AML-193 (cell line): ENCODE measurements at places on chromosomes 11 and 22.

- DNase-seq: peak; percentile 85
Observed at GRCh38 chr11:1772270-1773130, 8.8 kb upstream of the CTSD start.

GRCh38 chr11:29268733-29269132 lies 748.1 kb downstream of the KCNA4 start:
- no peak for DNase-seq

- no peak for DNase-seq
Observed at GRCh38 chr22:33598821-33599220, 321.5 kb downstream of the LARGE1 start.

DNA sequence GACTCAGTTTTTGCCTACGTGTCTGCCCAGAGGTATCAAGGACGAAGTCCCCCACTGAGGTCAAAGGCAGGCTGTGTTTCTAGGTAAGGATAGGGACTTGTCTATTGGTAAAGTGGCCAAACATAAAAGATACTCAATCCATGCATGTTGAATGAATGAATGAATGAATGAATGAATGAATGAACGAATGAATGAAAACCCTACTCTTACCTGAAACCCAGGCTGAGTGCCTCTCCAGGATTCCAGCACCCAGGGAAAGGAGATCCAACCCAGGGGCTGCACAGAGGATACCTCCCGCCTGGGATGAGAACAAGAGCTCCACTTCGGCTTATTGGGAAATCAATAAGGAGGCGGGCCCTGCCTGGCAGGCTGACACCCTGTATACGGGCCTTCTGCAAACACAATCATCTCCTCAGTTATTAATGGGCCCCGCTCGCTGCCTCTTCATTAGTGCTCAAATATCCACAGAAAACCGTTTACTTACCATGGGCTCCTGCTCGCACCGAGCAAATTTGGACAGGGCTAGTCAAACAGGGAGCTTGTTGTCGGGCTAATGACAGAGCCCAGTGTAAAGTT lies 177.4 kb downstream of the BUD13 start:
- DNase-seq: no peak

DNA sequence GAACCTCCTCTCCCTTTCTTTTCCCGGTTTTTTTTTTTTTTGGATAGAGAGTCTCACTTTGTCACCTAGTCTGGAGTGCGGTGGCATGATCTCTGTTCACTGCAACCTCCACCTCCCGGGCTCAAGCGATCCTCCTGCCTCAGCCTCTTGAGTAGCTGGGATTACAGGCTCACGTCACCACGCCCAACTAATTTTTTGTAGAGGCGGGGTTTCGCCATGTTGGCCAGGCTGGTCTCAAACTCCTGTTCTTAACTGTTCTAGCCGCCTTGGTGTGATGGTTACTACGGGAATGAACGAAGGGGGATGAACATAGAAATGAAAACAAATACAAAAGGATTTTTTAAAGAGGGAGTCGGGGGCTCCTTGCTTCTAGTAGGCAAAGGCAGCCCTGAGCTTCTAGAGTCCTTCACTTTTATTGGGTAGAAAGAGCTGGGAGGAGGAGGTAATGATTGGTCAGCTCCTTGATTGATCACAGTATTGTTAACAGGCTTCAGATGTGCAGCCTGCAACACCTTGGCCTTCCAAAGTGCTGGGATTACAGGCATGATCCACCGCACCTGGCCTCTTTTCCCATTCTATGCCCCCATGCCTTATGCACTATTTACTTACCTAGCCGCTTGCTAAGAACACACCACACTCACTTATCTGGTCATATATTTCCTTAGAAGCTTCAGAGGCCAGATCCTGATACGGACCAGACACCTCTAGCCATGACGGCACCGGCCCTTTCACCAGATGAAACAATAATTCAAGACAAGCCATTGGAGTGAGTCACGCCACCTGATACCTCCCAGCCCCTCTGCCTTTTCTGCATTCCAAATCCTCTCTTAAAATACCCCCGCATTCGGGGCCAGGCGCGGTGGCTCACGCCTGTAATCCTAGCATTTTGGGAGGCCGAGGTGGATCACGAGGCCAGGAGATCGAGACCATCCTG lies 20.7 kb downstream of the SUSD2 start:
- no peak for DNase-seq

DNA sequence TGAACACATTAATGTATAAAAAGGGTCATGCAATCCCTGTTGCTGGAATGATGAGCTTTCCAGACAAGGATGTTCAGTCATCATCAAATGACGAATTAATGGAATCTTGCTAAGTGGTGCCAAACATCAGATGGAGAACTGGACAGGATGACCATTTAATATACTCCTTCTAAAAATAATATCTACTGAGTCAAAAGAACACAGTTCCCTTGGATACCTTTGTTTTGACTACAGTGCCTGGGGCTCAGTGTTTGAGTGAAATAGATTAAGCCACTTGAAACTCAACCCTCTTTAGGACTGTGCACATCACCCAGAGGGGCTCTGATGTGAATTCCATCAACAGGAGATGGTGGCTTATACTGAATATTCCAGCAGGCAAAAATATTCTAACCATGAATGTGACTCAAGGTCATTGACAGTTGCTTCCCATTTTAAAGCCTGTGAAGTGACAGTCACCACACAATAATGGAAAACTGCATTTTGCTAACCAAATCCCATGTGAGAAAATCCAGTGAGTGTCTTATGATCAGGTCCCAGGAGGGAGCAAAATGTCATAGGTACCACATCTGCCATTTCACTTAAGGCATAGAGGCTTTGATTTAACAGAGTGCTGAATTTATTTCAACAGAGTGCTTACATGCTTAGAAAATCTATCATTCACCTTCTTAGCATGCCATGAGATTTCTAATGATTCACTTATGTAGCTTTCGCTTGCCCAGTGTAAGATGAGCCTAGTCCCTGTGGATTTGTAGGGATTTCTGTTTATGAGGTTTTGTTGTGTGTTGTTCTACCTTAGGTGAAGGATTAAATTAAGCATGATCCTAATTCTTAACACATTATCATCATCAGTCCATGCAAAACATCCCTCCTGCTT lies 41.3 kb upstream of the SLN start:
- no peak for DNase-seq

GRCh38 chr11:2844116-2844842 lies 41.3 kb downstream of the CDKN1C start:
- DNase-seq: no peak

DNA sequence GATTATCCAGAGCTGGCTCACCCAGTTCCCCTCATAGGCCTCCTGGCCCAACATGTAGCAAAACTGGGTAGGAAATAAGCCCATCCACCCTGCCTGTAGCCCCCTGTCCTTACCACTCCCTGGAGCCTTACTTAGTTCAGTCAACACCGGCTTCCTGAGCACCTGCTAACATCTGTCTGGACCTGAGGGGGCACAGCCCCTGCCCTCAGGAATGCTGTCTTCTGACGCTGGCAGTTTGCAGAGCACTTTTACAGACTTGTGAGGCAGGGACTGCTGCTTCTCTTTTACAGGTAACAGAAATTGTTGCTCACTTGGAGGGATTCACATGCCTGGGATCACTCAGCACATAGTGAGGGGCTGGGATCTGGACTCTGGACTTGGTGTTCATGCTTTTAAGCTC lies 152.0 kb upstream of the TBCEL start:
- no peak for DNase-seq

DNA sequence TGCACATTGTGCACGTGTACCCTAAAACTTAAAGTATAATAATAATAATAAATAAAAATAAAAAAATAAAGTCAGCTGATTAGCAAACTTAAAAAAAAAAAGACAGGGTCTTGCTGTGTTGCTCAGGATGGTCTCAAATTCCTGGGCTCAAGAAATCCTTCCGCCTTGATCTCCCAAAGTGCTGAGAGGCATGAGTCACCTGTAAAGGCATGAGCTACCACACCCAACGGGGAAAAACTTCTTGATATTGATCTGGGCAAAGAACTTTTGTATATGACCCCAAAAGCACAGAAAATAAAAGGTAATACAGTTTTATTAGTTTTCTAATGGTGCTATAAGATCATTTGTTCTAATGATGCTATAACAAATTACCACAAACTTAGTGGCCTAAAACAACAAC lies 46.1 kb downstream of the ENTHD1 start:
- DNase-seq: no peak

DNA sequence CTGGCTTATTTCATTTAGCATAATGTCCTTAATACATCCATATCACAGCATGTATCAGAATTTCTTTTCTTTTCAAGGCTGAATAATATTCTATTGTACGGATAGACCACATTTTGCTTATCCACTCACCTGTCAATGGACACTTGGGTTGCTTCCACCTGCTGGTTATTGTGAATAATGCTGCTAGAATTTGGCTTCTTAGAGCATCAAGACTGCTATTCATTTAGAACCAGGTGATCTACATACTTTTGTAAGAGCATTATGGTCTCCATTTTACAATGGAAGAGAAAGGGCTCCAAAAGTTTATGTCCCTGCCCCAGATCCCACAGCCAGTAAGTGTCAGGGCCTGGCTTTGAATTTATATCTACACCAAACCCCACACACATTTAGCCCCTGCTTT lies 100.7 kb upstream of the CD82 start:
- no peak for DNase-seq

DNA sequence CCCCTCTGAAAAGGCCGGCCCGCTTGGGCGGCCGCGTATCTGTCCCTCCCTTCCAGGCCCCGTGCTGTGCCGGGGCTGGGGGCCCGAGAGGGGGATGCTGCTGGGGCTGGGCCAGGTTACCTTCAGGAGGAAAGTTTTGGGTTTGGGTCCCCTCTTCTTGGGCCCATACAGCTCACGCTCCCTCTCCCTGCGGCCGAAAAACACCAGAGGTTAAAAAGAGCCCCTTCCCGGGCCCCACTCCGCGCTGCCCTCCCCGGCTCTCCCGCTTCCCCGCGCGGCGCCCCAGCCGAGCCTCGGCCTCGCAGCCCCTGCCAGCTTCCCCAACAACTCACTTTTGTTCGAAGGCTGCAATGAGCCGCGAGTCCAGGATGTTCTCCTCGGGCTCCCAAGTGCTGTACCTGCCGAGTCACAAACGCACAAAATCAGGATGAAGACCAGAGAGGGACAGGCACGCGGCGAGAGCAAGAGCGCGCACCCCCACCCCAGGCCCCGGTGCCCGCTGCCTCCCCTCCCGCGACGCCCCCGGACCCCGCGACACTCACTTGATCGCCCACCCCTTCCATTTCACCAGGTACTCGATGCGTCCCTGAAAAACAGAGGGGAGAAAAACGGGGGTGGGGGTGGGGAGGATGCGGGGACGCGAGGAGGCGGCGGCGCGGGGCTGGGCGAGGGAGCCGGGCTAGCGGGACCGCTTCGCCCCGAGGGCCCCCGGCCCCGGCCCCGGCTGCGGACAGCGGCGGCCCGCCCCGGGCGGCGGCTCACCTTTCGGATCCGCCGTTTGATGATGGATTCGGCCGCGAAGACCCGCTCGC lies 450 bp downstream of the CBX6 start:
- peak; percentile 7 for DNase-seq

DNA sequence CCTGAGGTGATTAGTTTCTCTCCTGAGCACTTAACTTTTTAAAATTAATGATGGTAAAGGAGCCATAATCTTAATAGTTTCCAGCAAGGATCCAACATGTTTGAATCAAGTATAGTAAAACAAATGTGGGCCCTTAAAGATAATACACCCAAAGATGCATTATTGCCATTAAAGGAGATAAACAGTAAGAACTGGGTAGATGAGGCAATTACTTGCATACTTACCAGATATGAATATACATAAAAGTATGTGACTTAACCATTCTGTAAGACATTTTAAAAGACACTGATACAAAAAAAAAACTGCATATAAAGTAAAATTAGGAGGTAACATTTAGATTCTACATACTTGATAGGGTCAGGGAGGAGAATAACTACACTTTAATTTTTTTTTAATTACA lies 48.2 kb downstream of the CADM1 start:
- no peak for DNase-seq

GRCh38 chr11:118610773-118611432 lies 3.5 kb downstream of the PHLDB1 start:
- DNase-seq: peak; percentile 36

- DNase-seq: no peak
Observed at GRCh38 chr11:31109446-31109845, 260.1 kb downstream of the DCDC1 start.

- DNase-seq: no peak
Observed at GRCh38 chr11:34276352-34276864, 81.4 kb downstream of the ABTB2 start.

GRCh38 chr11:69640995-69641581 lies at the start of gene CCND1:
Gene CCND1, plus strand, starts transcription at chr11:69641156. Its CDS starts 158 bp downstream, at chr11:69641314.
- no peak for DNase-seq

- no peak for DNase-seq
Observed at GRCh38 chr11:94738746-94739145, 29.4 kb upstream of the AMOTL1 start.

- no peak for DNase-seq
Observed at GRCh38 chr11:20522536-20522935, 76.9 kb upstream of the SLC6A5 start.

GRCh38 chr22:23544852-23545251 lies 35.2 kb downstream of the IGLL1 start:
- no peak for DNase-seq

DNA sequence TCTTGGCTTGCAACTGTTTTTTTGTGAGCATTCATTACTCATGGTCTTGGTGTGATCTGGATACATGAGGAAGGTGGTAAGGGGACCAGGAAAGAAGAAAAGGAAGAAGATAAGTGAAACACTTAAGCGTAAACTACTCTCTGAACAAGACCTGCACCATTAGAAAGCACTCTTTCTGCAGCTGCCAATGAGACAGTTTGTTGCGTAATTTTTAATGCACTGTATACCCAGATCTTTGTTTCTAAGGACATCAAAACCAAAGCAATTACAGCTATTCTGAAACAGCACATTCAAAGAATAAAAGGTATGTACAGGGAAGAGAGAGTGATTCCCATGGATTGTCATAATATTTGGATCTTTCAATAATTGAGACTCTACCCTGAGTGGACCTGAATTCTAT lies 147.4 kb downstream of the BLID start:
- DNase-seq: no peak

DNA sequence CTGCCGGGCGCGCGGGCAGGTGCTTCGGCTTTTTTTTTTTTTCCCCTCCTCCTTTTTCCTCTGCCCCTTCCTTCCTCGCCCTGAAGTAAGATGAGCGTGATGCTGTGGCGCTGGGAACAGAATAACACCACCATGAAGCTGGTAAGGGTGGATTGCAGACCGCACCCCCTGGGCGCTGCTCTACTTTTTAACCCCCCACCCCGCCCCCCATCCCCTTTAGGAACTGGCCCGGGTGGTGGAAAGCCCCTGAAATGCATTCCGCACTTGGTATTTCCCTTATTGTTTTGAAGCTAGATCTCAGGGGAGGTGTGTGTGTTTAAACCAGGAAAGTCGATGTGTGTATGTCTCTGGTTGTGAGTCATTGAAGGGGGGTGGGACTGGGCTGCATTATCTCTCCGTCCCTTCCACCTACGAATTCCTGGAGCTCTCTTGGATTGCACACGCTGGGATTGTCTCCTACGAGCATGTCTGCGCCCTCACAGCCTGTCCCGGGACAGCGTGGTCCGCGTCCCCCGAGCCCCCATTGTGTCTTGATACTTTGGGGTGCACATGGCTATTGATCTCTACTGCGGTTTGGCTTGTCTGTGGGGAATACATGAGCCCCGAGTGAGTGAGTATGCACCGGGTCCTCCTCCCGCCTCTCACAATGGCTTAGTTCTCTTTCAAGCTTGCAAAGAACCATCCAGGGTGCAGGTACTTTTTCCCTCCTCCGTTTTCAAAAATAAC lies 64.9 kb downstream of the NAV2 start:
- DNase-seq: no peak

- no peak for DNase-seq
Observed at GRCh38 chr11:96228473-96228891, 114.5 kb downstream of the MAML2 start.

- no peak for DNase-seq
Observed at GRCh38 chr11:121452609-121453150, at the start of gene SORL1-AS1. Gene SORL1-AS1, minus strand, starts transcription at chr11:121452967.

GRCh38 chr22:25563761-25564319 lies 635 bp upstream of the GRK3 start:
- peak; percentile 68 for DNase-seq
